K562 (cell line): ENCODE measurements at places on chromosomes 16 and 17. TPM values are rescaled to one million over a fixed set of nuclear protein-coding genes. Genes with fewer than 3 reads are reported as not detected.

GRCh38 chr16:19765860-19766553, 47.9 kb downstream of the IQCK start:
- no peaks in the 10 kb centered on the region for H3K4me1 ChIP-seq
- DNase-seq = no peak
- no peaks in the 10 kb centered on the region for H3K36me3 ChIP-seq
- H3K27me3 ChIP-seq = no peaks in the 10 kb centered on the region
- no peak overlapping the region for H3K27ac ChIP-seq

GRCh38 chr17:37848690-37849616, 75.3 kb upstream of the TBC1D3K start:
- peaks cover 5% of the 10 kb centered on the region; the same call in 2 of the 3 replicates for H3K27me3 ChIP-seq
- 0 out of 3 replicates have a peak, but pooled peaks cover 2% of the 10 kb centered on the region for H3K4me1 ChIP-seq
- no peak overlapping the region for H3K27ac ChIP-seq

GRCh38 chr16:11409398-11409797, 64.1 kb downstream of the RMI2 start:
- no peak overlapping the region for H3K27ac ChIP-seq
- H3K36me3 ChIP-seq = no peaks in the 10 kb centered on the region
- no peak for DNase-seq
- H3K27me3 ChIP-seq = peaks cover 25% of the 10 kb centered on the region

DNA sequence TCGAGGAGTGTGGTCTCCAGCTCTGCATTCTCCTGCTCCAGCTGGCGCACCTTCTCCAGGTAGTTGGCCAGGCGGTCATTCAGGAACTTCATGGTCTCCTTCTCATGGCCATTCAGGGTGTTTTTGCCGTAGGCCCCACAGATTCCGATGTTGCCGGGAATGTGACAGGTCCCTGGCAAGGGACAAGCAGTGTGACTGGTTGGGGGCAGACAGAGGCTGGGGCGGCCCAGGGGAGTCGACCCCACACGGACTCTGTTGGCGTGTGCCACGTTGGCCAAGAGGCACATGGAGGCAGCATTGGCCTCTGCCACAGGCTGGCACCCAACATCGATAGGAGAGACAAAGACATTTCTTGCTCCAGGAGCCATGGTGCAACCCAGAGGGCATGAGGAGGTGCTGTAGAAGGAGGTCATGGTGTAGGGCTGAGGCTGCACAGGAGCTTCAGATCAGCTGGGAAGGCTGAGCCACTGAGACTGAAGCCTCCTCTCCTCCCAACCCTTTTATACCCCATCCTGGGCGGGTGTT, at the start of gene KRT37:
TSS of gene KRT37 (minus strand) at position 475 of the 525 bp plus-strand sequence. CDS start at position 413, 62 bp downstream.
- no peak within 1 kb of the TSS for H3K4me3 ChIP-seq
- DNase-seq = no peak
- H3K4me1 ChIP-seq = no peaks in the 10 kb centered on the region
- H3K36me3 ChIP-seq = no peaks in the 10 kb centered on the region
- H3K27ac ChIP-seq = no peak within 1 kb of the TSS

DNA sequence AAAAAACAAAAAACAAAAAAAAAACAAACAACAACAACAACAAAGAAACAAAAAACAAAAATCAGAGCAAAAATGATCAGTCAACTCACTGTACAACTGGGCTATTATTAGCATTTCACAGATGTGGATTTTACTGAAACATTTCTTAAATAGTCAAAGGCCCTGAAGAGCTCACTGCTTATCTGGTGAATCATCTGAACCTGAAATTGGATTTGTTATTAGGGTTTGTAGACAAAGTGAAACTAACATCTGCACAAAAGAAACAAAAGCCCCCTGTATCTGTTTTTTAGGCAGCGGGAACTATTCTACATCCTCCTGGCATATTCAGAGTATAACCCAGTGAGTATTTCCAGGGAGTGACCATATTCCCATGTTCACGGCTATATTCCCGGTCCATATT, 32.6 kb upstream of the KSR1 start:
- H3K27me3 ChIP-seq = no peaks in the 10 kb centered on the region
- no peak overlapping the region for H3K27ac ChIP-seq
- no peaks in the 10 kb centered on the region for H3K4me1 ChIP-seq
- no peak for DNase-seq
- H3K36me3 ChIP-seq = no peaks in the 10 kb centered on the region

DNA sequence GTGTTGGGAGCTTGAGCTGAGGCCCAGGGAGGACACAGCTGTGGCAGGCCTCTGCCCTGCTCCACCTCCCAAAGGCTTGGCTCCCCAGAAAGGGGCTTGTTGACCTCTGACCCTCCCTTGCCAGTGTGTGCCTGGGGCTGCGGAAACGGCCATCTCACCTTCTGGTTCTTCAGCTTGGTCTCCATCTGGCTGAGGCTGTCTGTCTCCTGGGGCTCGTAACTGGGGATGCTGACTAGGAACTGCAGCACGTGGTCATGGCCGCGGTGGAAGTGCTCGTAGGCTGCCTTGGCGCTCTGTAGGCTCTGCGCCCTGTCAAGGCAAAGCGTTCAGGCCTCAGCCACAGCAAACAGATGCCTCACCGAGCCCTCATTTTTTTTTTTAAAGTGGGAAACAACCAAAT, 42.7 kb downstream of the UBN1 start:
- H3K27me3 ChIP-seq = no peaks in the 10 kb centered on the region
- no peak overlapping the region for H3K27ac ChIP-seq
- peaks cover 13% of the 10 kb centered on the region; the same call in 2 of the 3 replicates for H3K36me3 ChIP-seq
- DNase-seq = no peak
- H3K4me1 ChIP-seq = peaks cover 52% of the 10 kb centered on the region

- H3K4me1 ChIP-seq = no peaks in the 10 kb centered on the region
- no peaks in the 10 kb centered on the region for H3K27me3 ChIP-seq
- H3K27ac ChIP-seq = no peak overlapping the region
- no peaks in the 10 kb centered on the region for H3K36me3 ChIP-seq
Observed at GRCh38 chr17:10888858-10889257, 51.0 kb upstream of the PIRT start.

- no peaks in the 10 kb centered on the region for H3K27me3 ChIP-seq
- no peak for DNase-seq
- H3K4me1 ChIP-seq = no peaks in the 10 kb centered on the region
- H3K36me3 ChIP-seq = no peaks in the 10 kb centered on the region
- no peak overlapping the region for H3K27ac ChIP-seq
Observed at GRCh38 chr17:56074361-56074890, 78.8 kb upstream of the ANKFN1 start.

DNA sequence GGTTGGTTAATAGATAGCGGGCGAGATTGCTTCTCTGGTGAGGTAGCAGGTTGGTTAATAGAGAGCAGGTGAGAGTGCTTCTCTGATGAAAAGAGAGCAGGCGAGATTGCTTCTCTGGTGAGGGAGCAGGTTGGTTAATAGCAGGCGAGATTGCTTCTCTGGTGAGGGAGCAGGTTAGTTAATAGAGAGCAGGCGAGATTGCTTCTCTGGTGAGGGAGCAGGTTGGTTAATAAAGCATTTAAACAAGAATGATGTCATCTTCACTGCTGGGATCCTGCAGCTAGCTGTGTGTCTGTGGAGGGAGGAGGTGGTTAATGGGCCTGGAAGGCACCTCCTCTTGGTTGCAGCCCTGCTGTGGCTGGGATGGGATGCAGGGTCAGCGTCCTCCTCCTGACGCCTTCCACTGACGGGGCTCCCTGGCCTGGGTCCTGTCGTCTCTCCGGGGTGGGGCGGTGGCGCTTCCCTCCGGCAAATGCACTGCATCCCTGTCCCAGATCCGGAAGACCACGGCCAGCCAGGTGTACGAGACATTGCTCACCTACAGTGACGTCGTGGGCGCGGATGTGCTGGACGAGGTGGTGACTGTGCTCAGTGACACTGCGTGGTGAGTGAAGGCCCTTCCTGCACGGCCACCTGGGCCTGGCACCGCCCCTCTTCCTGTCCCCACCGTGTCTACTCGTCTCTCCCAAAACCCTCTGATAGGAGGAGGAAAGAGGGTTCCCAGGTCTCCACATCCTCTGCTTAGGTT, 99.2 kb upstream of the ZNF750 start:
- H3K27ac ChIP-seq = no peak overlapping the region
- no peak overlapping the region for H3K4me3 ChIP-seq

Gene KRT33B
- not detected in 2 replicates for total RNA-seq

Gene XAF1
- 0.22 and 0.47 TPM in 2 replicates for total RNA-seq

Gene CCL5
- total RNA-seq = 0.56 and 0.58 TPM in 2 replicates

Gene MON1B
- 53.8 and 66.0 TPM in 2 replicates for total RNA-seq

Gene COL1A1
- 2.8 and 3.4 TPM in 2 replicates for total RNA-seq
